ENCODE measurements at places on chromosomes 2 and 18.

GRCh38 chr2:160368988-160369930 is 124.3 kb downstream of the RBMS1 start:
- DNase-seq = no peak

DNA sequence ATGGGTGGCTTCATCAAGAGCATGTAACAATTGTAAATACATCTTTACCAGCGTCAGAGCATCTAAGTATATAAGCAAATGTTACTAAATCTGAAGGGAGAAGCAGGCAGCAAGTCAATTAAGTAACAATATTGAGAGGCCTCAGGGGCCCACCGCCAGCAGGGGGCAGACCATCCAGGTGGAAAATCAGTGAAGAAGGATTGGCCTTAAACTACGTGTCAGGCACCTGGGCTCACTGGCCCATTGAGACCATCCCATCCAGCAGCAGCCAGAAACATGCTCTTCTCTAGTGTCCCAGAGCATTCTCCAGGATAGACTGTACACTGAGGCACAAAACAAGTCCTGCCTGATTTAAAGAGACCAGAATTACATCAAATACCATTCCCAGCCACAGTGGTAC is 96.2 kb upstream of the SNTG2 start:
- no peak for DNase-seq

DNA sequence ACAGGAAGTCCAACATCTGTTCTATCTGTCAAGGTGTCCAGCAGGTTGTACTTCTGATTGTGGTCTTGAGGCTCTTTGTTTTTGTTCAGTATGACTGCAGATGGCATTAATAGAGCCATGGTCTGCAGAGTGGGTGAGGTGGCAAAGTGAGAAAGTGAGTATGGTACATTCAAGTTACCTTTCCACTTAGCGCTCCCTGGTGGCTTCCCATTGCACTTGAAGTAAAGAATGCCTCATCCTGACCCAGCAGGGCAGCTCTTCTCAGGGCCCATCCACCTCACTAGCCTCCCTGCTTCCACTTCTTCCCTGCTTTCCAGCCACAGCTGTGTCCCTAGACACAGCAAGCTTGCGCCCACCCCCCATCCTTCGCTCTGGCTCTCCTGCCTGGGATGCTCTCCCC is 148.0 kb upstream of the ALPP start:
- no peak for DNase-seq

- no peak for DNase-seq
These were observed 30.5 kb upstream of the SNED1 start for GRCh38 chr2:240967681-240968621.

DNA sequence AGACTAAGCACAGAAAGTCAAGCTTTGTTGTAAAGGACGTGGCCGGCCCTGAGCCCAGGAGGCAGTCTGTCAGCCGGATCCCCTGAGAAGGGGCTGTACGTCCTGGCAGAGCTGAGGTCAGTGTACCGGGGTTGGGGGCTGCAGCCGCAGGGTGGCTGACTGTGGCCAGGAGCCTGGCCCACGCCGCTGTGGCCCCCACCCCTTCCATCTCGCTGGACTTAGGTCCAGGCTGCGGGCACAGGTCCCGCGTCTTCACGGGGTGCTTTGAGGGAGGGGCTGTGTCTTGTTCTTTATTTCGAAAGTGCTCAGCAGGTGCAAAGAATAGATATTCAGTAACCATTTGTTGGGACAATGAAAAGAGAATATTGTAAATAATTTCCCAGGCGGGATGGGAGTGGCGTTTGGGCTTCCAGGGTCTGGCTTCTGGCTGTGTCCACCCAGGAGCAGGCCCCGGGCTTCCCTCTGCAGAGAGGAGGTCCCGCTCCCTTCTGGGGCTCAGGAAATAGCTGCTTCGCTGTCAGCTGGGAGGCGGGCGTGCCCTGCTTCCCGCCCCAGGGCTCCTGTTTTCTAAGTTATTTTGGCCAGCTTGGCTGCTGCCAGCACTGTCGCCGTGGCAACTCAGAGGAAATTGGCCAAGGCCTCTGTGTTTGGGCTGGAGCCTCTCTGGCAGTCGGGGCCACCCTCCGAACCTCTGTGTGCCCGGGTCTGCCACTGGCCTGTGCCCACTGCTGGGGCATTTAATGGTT is 7.4 kb downstream of the NFATC1 start:
- no peak for DNase-seq

DNA sequence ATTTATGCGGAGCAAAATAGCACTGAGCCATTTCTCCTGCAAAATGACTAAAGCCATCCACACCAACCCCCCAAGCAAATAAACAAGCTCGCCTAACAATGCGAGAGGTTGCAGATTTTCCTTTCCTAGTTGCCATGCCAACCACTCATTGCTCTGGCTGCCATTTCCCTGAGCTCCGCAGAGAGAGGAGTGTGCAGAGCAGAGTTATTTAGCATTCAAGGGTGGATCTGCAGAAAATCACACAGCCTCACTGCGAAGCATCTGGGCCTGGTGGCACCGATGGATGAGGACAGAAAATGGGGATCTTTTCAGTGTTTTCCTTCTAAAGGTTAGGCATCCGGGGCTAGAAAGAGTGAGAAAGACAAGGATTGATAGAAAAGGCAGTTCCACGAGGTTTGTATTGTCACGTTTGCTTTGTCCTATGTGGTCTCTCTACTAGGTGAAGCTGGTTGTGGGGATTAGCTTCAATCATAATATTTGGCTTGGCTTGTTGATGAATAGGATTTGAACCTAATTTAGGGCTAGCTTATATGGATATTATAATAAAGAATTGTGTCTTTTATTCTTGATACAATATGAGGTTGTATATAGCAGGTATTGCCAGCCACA is 110.2 kb upstream of the UNC80 start:
- no peak for DNase-seq

- DNase-seq = no peak
These were observed 90.6 kb upstream of the TAF1B start for GRCh38 chr2:9752441-9753275.

- peak; percentile 91 for DNase-seq
These were observed 126.6 kb downstream of the TMEM131 start for GRCh38 chr2:97868986-97869721.

DNA sequence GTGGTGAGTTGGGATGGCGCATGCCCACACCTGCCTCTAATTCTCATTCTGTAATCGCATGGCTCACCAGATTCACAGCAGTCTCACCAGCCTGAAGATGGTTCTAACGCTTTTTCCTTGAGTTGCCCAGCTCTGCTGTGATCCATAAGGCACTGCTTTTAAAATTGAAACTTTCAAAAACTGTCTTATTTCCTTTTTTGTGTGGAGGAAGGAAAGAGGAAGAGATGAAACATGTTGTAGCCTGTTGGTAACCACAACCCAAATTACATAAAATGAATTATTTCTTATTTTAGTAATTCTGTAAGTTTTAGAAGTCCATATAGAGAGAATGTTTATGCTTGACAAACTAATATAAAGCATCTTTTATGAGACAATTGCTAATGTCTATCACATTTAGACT is 165.4 kb downstream of the RBM43 start:
- DNase-seq = no peak

DNA sequence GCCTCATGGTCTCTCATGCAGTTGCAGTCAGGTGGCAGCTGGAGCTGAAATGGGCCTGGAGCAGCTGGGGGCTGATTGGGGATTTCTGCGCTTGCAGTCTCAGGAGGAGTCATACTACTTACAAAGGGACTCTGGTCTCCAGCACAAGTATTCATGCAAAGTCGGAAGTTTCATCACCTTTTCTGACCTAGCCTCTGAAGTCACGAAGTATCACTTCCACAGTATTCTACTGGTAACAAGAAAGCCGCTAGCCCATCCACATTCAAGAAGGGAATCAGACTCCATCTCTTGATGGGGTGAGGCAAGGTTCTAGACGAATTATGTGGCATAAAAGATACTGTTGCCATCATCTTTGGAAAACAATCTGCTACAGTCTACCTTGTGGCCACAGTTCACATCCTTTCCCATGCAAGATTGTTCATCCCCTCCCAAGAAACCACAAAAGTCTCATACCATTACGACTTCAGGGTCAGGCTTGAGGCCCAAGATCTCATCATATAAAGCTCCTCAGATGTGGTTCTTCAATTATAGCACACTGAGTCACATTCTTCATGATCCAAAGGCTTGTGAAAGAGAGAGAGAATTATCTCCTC is 95.3 kb downstream of the SMC6 start:
- DNase-seq = peak; percentile 71

GRCh38 chr2:27807476-27807875 is 36.0 kb downstream of the MRPL33 start:
- DNase-seq = no peak

DNA sequence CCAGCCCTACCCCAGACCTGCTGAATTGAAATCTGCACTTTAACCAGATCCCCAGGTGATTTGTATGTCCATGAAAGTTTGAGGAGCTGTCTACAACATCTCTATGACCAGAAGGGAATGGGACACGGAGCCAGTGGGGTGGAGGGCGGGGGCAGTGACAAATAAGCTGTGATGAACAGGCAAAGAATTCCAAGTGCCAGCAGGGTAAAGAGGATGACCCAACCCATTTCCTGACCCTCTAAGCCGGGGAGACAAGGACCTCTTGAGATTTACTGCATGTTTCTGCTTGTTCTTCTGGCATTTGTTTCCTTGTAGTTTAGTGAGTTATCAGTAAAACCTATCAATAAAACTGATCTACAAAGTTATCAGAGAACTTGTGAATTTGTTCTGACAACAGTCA is 8.7 kb downstream of the TET3 start:
- no peak for DNase-seq

- DNase-seq = no peak
These were observed 54.2 kb upstream of the GAREM2 start for GRCh38 chr2:26118682-26119081.

DNA sequence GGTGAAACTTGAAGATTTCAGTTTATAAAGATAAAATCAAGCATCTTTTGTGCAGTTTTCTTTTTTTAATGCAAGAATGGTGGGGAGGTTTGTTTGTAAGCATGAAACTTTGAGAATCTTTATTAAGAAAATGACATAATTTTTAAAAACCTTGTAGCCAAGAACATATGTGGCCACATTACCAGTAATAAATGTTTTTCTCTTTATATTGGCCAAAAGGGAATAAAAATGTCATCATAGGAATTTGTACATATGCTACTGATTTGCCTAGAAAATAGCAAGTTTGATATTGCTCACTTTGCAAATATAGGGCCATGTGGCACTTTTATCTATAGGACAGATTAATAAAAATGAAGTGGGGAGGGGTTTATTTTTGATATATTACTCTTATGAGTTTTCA is 25.6 kb downstream of the METTL21A start:
- DNase-seq = no peak

GRCh38 chr2:199019898-199020507 is 437.7 kb downstream of the SATB2 start:
- peak; percentile 3 for DNase-seq

DNA sequence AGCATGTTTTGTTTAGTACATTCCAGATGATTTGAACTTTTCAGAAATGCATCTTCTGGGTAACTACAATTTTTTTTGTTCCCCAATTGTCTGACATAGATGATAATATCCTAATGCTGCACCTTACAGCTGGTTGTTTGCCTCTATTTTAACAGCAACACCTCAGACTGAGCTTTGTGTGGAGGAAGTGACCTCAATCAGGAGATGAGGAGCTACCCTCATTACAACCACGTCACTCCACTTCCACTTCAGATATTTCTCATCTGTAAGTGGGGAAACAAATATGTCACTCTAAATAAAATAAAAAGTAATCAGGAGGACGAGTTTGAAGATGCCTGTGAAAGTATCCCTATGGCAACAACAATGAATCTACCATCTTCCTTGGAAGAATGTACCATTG is 12.1 kb upstream of the SRSF7 start:
- DNase-seq = no peak

DNA sequence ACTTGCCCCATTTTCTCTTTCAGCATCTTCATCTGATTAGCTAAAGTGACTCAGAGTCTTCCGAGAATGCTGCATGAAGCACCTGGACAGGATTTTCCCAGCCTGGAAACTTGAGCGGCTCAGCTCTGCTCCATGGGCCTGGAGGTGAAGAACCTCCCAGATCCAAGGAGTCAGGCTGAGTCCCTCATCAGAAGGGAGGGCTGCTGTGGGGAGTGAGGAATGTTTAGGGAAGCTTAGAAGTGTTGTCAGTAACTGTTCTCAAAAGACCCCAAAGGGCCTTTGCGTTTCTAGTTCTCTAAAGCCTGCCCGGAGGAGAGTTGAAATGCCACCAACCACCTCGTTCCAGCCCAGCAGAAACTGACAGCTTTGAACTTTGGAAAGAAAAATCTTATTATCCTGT is 157.1 kb downstream of the CLIP4 start:
- no peak for DNase-seq

GRCh38 chr2:199470672-199471442 is 13.1 kb upstream of the SATB2 start:
- no peak for DNase-seq

DNA sequence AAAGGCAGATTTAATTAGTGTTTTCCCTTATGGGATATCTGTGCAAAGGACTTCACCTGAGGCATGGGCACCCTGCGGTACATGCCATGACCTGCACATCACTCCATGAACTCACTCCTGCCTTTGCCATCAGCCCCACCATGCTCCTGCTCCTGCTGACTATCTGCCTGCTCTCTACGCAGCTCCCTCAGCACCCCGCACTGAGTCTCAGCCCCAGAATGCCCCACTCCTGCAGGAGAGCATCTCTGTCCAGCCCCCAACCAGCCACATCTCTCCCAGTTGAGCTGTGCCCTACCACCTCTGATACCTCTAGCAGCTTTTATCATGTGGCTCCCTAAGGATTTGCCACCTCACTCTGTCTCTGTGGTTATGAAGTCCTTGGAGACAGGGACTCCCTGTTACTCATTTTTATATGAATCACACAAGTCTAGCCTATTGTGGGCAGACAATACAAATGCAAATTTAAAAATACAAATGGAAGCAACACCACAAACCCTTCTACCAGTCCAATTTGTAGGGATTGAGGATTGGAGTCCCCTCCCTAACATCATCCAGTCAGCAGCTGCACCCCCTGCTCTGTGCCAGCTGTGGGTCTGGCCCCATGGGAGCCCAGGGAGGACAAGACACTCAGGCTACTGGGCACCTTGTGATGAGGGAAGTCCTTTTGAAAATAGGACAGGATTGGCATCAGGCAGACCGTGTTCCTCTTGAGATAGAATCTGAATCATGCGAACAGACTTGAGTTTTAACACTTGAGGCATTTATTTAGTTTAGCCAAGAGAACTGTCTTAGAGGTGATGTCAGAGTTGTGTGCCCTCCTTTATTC is 689.6 kb upstream of the HS6ST1 start:
- DNase-seq = no peak

DNA sequence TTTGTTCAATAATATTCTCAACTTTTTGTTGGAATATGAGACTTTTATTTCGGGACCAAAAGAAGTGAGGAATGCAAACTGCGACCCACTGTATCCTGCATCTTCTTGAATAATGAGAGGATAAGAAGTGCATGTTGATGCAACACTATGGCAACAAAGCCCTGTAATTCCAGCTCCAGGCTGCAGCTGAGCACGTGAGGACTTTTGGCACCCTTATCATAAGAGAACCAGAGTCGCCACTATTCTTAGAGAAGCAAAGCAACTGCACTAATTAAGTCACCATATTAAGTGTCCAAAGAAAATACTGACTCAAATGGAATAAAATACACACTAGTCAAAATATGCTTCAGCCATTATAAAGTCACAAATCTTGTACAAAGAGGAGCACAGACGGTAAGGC is 65.8 kb downstream of the FAM210A start:
- DNase-seq = no peak

- DNase-seq = no peak
These were observed 15.3 kb downstream of the SNORC start for GRCh38 chr2:232885264-232885961.
